ENCODE measurements at places on chromosomes 5 and 9. TPM values are rescaled to one million over a fixed set of nuclear protein-coding genes. Genes with fewer than 3 reads are reported as not detected.

The PTGS1 gene
- total RNA-seq: 1.2 TPM

The SMC5 gene
- total RNA-seq: 68.4 TPM

GRCh38 chr9:80143899-80144298 lies 572.1 kb downstream of the TLE4 start:
- DNase-seq: no peak

GRCh38 chr5:172038167-172038566 lies 31.7 kb upstream of the FBXW11 start:
- DNase-seq: no peak

- no peak for DNase-seq
Measured at GRCh38 chr5:19240170-19240569, 747.8 kb downstream of the CDH18 start.

DNA sequence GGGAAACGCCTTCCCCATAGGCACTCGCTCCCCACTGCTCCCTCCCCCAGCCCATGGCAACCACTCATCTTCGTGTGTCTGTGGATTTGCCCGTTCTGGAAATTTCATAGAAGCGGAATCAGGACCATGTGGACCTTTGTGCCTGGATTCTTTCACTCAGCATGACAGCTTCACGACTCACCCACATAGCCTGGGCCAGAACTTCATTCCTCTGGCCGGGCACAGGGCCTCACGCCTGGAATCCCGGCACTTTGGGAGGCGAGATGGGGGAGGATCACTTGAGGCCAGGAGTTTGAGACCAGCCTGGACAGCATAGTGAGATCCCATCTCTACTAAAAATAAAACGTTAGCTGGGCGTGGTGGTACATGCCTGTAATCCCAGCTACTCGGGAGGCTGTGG lies 12.1 kb upstream of the DIPK1B start:
- no peak for DNase-seq
